Esophagus muscularis mucosa (tissue), 4 donors: ENCODE measurements at places on chromosomes 4 and X.

GRCh38 chr4:79298484-79298883, 27.4 kb downstream of the NAA11 start:
- no peak for DNase-seq

DNA sequence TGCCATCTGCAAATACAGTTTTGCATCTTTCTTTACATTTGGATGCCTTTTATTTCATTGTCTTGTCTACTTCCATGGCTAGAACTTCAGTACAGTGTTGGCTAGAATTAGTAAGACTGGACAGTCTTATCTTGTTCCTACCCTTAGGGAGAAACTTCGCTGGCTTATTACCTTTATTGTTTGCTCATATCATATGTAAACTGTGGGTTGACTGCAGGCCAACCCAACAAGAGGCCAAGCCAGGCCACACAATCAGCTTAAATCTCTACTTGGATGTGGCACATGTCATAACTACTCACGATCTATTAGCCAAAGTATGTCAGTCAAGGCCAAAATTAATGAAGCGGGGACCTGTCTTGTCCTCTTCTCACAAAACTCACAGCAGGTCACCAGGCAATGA, 144.1 kb downstream of the THOC2 start:
- DNase-seq = no peak

DNA sequence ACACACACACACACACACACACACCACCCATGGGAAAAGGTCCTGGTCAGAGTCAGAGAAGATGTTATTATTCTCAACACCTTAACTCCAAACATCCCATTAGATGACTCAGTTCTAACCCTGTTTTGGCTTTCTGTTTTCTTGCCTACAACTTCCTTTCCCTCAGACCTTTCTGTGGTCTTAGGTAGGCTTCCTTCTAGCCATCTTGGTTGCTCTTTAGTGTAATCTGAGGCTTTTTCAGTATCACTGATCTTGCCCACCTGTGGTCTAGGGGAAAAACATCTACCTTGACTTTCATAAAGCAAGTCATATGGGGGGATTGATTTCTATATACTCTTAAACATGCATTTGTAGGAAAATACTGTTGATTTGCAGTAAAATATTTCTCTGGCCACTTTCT, 56.9 kb downstream of the ATG4A start:
- no peak for DNase-seq

DNA sequence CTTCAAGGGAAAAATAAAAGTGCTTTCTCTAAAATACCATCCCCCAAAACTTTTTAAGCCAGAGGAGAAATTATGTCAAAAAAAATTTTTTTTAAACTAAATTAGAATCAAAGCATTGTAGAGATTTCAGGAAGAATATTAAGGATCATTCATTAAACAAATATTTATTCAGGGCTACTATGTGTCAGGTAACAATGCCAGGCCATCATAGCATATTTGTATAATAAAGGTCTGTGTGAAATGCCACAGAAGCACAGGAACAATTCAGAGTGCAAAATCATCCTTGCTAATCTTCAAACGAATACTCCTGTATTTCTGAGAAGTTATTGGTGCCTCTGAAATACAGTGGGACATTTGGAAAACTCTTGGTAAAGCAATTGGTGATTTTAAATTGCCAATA, 2.0 kb downstream of the CCDC160 start:
- DNase-seq = no peak

GRCh38 chr4:105548483-105548882, 3.9 kb upstream of the ARHGEF38 start:
- DNase-seq = no peak

DNA sequence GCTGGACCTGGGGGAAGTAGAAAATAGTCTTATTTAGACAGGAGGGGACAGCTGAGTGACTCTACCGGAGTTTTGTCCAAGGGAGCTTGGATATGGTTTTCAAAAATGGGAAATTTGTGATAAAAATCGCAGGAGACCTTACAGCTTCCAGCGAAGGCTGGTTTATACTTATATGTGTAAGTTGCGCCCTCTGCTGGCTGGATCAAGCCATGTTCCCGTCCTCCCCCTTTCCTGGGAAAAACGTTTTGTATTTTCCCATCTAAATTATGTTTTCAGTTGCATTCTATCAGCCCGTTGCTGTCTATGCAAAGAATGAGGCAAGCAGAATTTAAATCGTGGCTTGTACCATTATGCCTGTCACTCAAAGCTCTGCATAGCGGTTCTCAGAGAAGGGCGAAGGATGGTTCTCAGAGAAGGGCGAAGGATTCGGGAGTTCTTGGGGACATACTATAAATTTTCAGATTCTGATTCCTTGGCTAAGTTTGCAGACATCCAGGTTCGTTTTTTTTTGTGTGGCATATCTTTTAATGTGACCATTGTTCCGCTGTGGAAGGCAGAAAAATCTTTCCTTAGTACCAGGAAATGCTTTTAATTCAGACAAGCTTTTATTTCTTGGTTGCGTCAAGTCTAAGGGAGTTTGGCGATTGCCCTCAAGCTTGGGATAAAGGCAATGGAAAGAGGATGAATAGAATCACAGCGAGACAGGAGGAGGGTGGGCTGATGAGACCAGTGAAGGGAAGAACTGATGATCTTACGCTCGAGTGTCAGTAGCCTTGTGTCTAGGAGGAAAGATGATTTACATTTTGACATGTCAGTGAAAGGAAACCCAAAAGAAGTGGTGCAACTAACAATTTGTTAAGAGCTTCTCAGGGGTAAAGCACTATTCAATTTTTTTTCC, 128.5 kb upstream of the ARX start:
- DNase-seq = no peak

DNA sequence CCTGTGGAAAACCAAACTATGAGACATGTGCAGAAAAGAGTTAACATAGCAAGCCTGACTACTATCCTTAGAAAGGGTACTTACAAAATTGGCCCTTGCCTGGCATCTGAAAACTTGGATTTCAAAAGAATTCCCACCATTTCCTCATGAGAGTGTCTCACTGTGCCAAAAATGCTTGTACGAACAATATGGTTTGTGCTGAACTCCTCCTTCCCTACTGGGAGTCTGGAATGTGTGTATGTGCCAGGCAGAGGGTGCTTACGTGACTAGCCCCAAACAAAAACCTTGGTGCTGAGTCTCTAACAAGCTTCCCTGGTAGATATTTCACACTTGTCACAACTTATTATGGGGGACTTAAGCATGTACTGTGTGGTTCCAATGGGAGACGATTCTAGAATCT, 81.7 kb upstream of the GIMD1 start:
- no peak for DNase-seq

GRCh38 chrX:119089619-119090018, 16.8 kb downstream of the CT47C1 start:
- no peak for DNase-seq

- no peak for DNase-seq
These were observed 10.2 kb downstream of the BBS7 start for GRCh38 chr4:121860121-121860520.

GRCh38 chr4:137206781-137207180, 325.5 kb downstream of the PCDH18 start:
- DNase-seq = no peak

DNA sequence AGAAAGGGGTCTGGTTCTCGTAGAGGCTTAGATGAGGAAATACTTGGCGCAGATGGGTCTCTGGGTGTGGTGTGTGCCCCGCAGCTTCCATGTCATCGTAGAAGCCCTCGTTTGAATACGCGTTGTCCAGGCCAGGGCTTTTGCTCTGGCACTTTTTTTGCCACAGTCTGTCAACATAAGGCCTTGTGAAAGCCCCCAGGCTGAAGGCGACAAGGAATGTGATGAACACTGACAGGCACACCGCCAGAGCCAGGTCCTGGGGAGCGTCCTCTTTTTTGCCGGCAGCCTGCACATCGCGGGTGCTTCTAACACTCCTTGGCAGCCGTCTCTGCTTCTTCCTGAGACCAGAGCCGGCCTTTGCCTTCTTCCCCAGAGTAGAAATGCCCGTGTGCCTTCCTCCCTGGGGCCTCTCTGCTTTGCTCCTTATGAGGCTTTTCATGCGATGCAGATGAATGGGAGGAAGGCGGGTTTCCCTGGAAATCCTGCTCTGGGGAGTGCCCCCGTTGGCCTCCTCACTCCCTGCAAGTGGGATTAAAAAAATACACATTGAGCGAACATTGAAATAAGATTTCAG, 24.4 kb downstream of the LRRC66 start:
- DNase-seq = no peak

DNA sequence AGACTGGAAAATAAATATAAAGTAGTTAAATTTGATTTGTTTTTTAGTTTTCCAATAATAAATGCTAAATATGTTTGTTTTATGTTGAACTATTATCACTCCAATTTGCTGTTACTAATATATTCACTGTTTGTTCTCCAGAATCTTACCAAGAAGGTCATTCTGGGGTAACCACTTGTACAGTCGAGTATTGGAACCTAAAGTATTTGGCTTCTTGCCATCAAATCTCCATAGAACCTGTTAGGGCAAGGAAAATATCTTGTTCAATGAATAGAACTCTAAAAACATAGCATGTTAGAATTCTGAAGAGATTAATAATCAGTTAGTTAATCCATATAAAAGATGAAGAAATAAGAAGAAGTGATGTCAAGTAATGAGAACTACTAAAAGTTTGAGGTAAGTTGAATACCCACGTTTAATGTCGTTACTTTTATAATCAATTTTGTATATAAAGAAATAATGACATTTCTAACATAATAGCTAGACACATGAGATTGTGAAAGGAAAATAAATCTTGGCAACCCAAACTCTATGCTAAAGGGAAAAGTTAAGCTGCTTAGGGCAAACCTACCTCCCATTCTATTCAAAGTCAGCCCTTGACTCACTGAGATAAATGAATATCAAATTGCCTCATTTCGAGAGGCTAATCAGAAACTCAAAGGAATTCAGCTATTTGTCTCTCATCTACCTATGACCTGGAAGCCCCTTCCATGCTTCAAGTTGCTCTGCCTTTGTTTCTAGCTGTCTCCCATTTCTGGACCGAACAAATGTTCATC, 15.3 kb downstream of the UGT2B15 start:
- no peak for DNase-seq

DNA sequence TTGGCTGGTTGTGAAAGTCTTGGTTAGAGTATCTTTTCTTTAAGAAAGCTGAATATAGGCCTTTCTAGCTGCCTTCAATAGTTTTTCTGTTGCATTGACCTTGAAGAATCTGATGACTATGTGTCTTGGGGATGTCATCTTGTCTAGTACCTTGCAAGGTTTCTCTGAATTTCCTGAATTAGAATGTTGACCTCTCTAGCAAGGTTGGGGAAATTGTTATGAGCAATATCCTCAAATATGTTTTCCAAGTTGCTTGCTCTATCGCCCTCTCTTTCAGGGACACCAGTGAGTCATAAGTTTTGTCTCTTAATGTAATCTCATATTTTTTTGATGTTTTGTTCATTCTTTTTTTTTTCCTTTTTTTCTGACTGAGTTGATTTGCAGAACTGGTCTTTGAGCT, 194.7 kb downstream of the RAB28 start:
- DNase-seq = no peak

DNA sequence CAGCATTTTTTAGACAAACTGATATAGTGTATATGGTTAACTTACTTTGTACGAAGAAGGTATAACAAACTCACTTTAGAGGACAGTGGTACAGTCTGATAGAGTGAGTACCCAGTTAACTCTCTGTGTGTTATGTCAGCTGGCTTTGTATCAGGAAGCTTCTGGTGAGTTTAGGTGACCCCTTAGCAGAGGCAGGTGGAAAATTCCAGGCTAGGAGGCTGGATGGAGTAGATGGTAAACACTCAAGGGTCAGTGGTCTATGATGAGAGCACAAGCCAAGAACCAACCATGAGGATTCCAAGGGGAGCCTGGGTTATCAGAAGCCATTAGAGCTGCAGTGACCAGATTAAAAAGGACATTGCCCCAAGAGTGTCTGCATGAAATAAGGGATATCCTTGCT, 227.3 kb upstream of the CENPE start:
- no peak for DNase-seq

DNA sequence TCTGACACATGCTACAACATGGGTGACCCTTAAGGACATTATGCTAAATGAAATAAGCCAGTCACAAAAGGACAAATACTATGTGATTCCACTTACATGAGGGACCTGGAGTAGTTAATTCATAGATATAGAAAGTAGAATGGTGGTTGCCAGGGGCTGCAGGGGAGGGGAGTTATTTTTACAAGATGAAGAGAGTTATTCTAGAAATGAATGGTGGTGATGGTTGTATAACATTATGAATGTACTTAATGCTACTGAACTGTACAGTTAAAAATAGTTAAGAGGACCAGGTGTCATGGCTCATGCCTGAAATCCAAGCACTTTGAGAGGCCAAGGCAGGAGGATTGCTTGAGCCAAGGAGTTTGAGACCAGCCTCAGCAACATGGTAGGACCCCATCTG, 59.5 kb upstream of the MSANTD1 start:
- no peak for DNase-seq

- no peak for DNase-seq
These were observed 52.4 kb upstream of the TRIM2 start for GRCh38 chr4:153151535-153152455.

GRCh38 chr4:137387924-137388323, 144.4 kb downstream of the PCDH18 start:
- no peak for DNase-seq

DNA sequence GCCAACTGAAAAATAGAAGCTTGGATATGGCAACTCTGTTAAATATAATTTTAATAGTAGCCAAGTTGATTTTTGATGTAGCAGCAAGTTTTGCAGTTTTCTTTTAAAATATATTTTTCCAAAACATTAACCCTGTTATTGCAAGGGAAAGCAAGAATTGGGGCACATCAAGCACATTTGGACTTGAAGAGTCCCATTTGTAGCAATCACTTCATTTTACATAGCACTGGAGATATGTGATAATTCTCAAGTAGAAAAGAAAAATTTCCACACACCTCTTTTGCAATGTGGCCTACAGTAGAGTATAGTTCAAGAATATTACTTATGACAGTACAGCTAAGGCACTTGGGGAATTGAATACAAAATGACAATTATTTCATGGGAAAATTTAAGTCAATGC, 1.9 kb upstream of the PPP4R3C start:
- DNase-seq = no peak

- no peak for DNase-seq
These were observed 375.1 kb downstream of the FAT4 start for GRCh38 chr4:125689805-125690204.

GRCh38 chrX:112651766-112652165, 28.0 kb downstream of the LHFPL1 start:
- DNase-seq = no peak

GRCh38 chrX:47572773-47573340, 9.4 kb upstream of the TIMP1 start:
- no peak for DNase-seq

DNA sequence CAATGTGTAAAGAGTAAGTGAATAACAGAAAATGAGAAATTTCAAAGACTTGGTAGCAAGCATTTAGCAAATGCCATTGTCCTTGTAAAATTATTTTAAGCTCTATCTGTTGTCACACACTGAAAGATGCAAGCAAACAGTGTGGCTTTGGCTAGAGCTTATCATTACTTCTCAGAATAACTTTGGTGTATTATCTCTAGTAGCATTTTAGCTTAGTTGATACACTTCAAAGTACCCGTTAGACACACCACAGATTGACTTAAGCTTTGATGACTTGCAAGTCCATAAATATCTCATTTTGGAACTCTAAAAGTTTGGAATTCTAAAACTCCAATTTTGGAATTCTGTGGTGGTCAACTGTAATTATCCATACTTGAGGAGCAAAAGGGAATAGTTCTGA, 98.6 kb downstream of the PDLIM5 start:
- DNase-seq = no peak

GRCh38 chrX:50853399-50853798, 39.4 kb upstream of the SHROOM4 start:
- no peak for DNase-seq

GRCh38 chrX:43590150-43590549, 65.9 kb upstream of the MAOA start:
- DNase-seq = no peak
